ENCODE measurements at places on chromosomes 4 and X. TPM values are rescaled to one million over a fixed set of nuclear protein-coding genes. Genes with fewer than 3 reads are reported as not detected.

GRCh38 chr4:37917388-37917787 lies 26.5 kb downstream of the TBC1D1 start:
- DNase-seq = no peak

The CSAG2 gene
- total RNA-seq = not detected

- DNase-seq = no peak
Observed at GRCh38 chr4:30755346-30755745, 35.2 kb downstream of the PCDH7 start.

The TKTL2 gene
- total RNA-seq = not detected

The ATP6AP2 gene
- total RNA-seq = 58.6 TPM

DNA sequence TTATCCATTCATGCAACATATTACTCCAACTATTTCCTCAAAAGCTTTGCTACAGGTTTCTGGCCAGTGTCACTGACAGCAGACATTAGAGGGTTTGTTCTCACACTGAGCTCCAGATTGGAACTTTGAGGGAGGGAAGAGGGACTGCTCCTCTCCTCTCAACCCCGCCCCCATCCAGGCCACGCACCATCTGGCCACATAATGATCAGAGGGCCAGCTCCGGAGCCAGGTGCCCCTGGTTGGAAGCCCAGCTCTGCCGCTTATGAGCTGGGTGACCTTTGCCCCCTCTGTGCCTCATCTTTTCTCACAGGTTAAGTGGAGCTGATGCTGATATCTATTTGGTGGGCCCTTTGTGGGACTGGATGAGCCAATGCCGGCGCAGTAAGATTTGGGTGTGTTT lies 55.8 kb downstream of the C4orf50 start:
- no peak for DNase-seq

All from activated naive CD8-positive, alpha-beta T cell treated with anti-CD3 and anti-CD28 coated beads, Interleukin-2, amount 10 ng/mL, durations not matched to agents 7 days and 5 days (primary cell).